ENCODE measurements at places on chromosomes 7 and 10.

DNA sequence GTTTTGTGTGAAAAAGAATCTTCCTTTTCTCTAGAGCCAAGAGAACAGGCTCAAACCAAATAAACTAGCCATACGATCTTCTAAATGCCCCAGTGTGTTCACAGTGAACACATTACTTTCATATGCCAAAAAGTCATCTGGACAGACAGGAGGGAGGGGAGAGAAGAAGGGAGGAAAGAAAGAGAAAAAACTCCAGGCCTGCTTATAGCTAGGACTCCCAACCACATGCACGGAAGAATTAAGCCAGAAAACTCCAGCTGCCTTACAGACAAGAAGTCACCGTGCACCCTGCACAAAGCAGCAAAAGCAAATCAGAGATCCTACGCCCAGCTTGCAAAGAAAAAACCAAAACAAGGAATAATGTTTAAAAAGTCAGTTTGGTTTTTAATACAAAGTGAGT lies 34.3 kb downstream of the SNX8 start:
- no peak for DNase-seq

GRCh38 chr10:83212632-83213334 lies 926.5 kb upstream of the GHITM start:
- DNase-seq = peak; percentile 1

DNA sequence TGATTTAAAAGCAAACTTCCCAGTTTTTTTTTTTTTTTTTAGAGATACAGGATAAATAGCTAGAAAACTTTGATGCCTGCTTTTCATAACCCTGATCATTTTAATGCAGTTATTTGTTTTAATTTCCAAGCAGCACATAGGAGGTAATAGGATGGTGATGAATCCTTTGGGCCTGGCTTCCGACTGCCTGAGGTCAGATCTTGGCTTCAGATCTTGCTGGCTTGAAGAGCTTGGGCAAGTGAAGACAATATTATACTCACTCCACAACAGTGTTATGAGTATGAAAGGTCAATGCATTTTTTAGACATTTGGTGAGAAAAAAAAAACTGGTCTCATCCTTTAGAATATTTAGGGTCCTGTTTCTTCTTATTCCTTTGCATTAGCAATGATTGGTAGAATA lies 124.8 kb upstream of the PRKCQ start:
- DNase-seq = no peak

DNA sequence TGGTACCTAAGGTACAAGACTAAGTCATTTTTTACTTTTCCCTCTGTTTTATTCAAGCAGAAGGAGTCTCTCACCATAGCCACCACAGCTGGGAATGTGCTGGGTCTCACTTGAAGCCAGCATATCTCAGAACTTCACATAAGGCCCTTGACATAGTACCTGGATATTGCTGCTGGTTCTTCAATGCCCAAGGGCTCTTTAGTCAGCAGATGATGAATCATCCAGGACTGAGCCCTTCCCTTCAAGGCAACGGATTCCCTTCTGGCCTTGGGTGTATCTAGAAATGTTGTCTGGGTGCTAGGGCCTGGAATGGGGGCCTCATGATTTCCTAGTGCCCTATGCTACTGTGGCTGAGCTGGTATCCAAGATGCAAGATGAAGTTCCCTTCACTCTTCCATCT lies 93.9 kb downstream of the ADCYAP1R1 start:
- no peak for DNase-seq

GRCh38 chr10:9166770-9167169 lies 1112.3 kb downstream of the GATA3 start:
- DNase-seq = no peak

GRCh38 chr7:23470330-23471105 lies at the start of gene IGF2BP3:
IGF2BP3 (minus strand) TSS chr7:23470491; CDS start chr7:23470110, 381 bp downstream.
- DNase-seq = peak; percentile 96

- no peak for DNase-seq
These were observed 199.7 kb downstream of the IMMP2L start for GRCh38 chr7:111362506-111363054.

- no peak for DNase-seq
These were observed 13.3 kb upstream of the PRDX3 start for GRCh38 chr10:119191881-119192280.

DNA sequence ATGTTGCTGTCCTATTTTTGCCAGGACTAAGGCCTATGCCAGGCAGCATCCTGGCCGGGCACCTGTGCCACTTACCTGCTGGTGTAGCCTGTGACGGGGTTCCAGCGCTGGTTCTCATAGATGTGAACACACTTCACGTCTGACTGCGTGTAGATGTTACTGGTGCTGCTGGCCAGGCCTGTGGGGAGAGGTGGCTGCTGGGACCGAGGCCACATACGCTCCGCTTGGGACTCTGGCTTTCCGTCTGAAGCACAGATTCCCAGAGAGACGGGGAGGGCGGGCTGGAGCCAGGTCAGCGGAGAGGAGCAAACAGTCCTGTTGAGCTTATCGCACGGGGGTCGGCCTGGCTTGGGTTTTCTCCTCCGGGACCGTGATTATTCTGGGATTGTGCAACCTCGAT lies 16.7 kb downstream of the BHLHA15 start:
- DNase-seq = no peak
